ENCODE measurements at places on chromosomes 7 and 10.

- no peak for DNase-seq
Measured at GRCh38 chr10:78892338-78893176, 176.2 kb upstream of the ZMIZ1 start.

- no peak for DNase-seq
Measured at GRCh38 chr7:130831817-130832481, 97.9 kb upstream of the KLF14 start.

GRCh38 chr10:95792874-95793285 lies 36.9 kb downstream of the ENTPD1 start:
- DNase-seq = peak; percentile 46

GRCh38 chr10:127154831-127155620 lies 41.4 kb downstream of the INSYN2A start:
- no peak for DNase-seq

- no peak for DNase-seq
Measured at GRCh38 chr10:132443605-132443982, 46.6 kb downstream of the PWWP2B start.
